Purkinje cell (primary cell): ENCODE measurements at places on chromosomes 3 and 15. TPM values are rescaled to one million over a fixed set of nuclear protein-coding genes. Genes with fewer than 3 reads are reported as not detected.

IL17RB gene
- 4.7 and 5.1 TPM in 2 replicates for polyA plus RNA-seq

SLC27A2 gene
- not detected in 2 replicates for polyA plus RNA-seq

CEMIP gene
- 0.24 and 2.6 TPM in 2 replicates for polyA plus RNA-seq

C2CD4A gene
- not detected in 2 replicates for polyA plus RNA-seq

LSG1 gene
- 14.7 and 17.7 TPM in 2 replicates for polyA plus RNA-seq

ZBTB38 gene
- 77.4 and 116 TPM in 2 replicates for polyA plus RNA-seq
